C1 segment of cervical spinal cord (tissue), 14 donors: ENCODE measurements at places on chromosomes 6 and 20.

DNA sequence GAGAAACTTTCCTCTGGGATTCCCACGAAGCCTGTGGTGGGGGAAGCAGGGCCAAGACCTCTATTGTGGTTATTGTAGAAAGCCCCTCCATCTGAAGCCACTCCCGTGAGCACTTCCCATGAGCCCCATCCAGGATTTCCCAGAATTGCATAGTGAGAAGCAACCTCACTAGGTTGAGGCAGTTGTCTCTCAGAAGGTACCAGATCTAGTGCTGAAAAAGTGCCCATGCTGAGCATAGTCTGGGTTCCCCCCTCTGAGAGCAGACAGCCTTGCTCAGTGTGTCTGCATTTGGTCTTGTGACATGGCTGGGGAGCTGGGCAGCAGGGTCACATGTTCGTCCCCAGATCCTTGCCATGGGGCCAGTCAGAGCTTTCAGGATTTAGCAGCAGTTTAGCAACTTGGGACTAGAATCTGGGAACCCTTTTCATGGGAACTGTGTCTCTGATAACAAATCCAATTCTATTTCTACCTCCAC is 38.6 kb downstream of the SLC9A8 start:
- peak; percentile 69 for DNase-seq

GRCh38 chr20:20896606-20897005 is 184.2 kb upstream of the RALGAPA2 start:
- no peak for DNase-seq

DNA sequence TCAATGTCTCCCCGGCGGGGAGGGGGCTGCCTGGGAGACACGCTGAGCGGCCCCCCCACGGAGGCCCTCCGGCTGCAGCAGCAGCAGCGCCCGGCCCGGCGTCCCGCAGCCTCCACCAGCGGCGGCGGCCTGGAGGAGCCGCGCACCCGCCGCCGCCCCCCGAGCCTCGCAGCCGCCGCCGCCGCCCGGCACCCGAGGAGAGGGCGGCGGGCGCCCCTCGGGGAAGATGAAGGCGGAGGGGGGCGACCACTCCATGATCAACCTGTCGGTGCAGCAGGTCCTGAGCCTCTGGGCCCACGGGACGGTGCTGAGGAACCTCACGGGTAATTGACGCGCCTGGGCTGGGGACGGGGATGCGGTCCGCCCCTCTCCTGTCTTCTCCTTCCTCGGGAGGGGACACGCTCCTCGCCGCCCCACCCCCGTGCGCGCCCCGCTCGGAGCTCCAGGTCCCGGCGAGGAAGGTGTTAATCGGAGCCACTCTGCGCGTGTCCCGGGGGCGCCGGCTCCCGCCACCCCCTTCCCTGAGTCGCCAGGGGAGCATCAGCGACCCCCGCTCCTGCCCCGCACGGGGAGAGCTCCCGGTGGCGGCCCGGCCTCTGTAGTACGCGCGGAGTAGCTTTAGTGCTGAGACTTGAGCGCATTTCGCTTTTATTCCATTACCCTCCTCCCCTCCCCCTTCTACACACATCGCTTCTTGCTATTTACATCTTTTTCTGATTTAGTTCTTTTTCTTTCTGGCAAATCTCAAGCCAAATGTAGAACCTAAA is 686 bp downstream of the TMEM170B start:
- DNase-seq = no peak

DNA sequence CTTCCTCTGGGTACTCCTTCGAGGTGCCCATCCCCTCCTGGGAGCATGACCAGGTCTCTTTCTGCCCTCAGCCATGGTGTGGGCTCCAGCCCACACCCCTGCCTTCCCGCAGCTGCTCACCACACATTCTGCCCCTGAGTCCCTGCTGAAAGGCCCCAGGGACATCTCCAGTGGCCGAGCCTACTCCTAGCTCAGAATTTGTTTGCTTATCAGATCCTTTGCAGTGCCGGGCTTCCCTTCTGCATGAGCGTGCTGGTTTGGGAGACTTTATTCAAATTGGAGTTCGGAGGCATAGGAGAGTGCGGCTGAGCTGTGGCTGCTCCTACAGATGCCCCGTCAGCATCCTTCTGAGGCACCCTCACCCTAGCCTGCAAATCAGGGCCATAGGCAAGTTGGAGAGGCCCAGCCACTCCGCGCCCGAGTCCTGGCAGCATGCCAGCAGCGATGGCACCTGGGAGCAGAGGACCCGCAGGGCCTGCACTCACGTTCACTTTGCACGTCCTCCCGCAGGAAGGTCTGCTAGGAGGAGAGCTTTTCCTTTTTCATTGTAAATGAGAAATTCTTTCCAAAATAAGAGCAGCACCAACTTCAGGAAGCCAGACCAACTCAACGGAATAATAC is 327.3 kb downstream of the QKI start:
- DNase-seq = no peak

- no peak for DNase-seq
These were observed 180.5 kb downstream of the IBTK start for GRCh38 chr6:82066991-82067411.

DNA sequence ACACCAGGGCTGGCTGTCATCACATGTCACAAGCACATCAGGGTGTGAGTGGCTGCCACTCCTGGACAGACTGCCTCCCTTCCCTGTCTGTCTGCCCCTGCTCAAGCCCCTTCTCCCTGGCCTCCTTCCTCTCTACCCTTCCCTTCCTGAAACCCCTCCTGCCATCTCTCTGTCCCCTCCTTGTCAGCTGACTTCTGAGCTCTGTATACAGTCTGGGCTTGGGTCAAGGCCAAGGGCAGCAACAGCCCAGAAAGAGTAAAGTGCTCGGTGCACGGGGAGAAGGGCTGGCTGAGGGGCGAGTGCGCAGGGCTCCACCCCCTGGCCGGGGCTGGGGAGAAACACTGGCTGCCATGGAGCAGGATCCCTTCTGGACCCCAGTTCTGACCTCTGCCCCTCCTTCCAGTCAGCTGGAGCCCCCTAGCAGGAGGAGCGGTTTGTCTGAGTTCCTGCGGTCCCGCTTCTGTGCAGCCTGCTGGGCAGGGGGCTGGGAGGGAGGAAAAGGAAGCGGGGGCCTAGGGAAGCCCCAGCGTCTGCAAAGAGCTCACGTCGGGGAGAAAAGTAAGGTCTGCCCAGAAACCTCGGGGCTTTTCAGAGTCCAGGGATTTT is 2.0 kb downstream of the LKAAEAR1 start:
- no peak for DNase-seq

- no peak for DNase-seq
These were observed 66.0 kb downstream of the CDH26 start for GRCh38 chr20:60024245-60024644.

GRCh38 chr6:157033428-157034140 is 256.4 kb downstream of the ARID1B start:
- no peak for DNase-seq

- no peak for DNase-seq
These were observed 33.4 kb downstream of the PREX1 start for GRCh38 chr20:48794360-48794759.

- no peak for DNase-seq
These were observed 78.3 kb downstream of the AKAP7 start for GRCh38 chr6:131213501-131213990.

GRCh38 chr6:32355018-32355417 is 16.7 kb downstream of the TSBP1 start:
- DNase-seq = no peak

DNA sequence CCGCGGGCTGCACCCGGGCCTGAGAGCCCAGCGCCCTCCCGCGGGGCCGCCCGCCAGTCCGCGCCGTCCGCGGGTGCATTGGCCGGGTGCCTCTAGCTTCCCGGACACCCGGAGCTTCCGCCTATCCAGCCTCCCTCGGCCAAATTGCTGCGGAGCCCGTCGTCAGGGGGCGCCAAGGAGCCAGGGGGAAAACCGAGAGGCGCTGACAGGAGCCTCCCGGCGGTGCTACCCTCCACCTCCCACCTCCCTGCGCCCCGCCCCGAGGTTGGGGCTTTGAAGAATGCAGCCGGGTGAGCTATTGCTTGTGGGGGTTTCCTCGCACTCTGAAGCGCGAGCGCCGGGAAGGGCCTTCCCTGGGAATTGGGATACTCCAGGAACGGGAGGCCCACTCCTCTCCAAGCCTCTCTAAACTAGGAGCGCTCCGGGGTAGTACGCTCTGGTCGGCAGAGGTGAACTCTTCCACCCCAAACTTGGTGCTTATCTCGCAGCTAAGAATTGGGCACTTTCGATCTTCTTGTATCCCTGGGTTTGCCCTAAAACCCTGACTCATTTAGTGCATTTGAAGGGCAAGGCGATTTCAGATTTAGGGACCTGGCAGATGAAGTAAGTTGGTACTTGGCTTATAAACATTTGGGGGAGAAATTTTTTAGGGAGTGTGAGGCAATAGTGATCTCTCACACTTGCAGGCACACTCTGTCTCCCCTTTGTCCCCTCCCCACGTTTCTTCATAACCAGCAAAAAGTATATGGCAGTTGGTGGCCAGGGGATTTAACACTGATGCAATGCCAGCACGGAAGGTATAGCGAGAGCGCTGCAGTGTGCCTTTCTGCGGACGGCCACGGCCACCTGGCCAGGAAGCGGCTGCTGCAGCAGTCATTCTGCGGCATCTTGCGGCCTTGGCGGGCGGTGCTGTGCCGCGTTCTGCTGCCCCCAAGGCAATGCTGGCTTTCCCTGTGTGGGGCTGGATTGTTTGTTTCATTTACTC is 556 bp downstream of the BEND6 start:
- DNase-seq = peak; percentile 50

GRCh38 chr6:101018157-101018556 is 137.0 kb upstream of the ASCC3 start:
- no peak for DNase-seq

DNA sequence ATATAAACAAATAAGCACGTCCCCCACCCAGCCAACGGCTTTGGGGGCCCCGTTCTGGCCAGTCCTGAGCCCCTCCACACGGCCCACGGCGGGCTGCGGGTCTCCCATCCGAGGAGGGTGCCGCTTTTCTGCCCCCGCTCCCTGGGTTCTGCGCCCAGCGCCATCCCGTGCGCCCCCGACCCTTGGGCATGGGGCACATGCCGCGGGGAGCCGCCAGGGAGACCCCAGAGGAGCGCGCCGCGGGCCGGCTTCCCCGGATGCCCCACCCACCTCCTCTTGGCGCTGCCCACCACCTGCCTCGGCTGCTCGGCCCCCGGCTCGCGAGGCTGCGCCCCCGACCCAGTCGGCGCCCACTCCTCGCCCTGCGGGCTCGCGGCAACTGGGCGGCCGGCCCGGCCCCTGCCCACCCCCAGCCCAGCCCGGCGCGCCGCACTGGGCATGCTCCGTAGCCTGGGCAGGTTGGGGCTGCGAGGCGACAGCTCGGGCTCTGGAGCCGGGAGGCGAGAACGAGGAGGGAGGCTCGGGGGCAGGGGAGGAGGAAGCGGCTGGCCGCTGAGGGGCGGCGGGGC is 570 bp upstream of the PLCB4 start:
- no peak for DNase-seq
